ENCODE measurements at places on chromosomes 7 and 10.

DNA sequence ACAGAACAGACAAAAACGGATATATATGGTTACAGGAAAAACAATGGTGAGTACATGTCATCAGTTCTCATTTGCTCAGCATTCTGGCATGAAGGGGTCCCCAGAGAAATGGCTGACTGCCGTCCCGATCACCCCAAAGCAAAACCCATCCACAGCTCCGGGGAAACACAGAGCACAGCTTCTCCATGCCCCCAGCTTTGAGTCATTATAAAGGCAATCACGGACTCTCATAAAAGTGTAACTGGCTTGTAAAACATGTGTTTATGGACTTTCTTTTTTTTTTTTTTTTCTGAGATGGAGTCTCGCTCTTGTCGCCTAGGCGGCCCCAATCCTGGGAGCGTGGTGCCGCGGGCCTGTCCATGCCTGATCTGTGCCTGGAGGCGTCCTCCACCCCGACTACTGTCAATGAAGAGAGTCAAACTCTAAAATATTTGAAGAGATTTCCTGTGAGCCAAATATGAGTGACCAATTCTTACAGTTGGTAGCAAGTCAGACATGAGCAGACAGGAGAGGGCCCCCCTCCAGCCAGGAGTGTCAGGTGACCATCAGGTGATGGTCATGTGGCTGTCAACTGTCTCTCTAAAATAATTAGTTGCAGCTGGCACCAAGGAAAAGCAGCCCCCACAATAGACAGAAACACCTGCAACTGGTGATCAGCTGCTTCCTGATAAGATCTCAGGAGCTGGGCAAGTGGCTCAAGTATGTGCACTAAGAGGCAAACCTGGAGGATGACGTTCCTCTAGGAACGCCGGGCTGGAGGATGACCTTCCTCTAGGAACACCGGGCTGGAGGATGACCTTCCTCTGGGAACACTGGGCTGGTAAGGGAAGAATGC lies 21.7 kb upstream of the NOM1 start:
- DNase-seq: no peak

DNA sequence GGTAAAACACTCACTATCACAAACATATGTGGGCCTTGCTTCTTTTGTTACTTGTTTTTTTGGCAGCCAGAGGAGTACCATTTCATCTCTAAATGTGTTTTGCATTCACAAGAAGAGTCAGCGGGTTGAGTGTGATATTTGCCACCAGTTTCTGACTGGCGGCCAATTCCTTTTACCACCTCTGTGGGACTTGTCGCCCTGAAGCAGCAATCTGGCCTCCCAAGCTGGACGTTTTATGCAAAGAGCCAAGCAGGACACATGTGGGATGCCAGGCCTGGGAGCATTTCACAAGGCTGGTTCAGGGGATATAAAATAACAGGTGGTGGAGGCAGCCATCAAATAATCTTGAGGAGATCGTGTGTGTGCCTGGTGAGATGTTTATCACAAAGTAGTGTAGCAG lies 61.8 kb upstream of the TRIL start:
- DNase-seq: no peak

DNA sequence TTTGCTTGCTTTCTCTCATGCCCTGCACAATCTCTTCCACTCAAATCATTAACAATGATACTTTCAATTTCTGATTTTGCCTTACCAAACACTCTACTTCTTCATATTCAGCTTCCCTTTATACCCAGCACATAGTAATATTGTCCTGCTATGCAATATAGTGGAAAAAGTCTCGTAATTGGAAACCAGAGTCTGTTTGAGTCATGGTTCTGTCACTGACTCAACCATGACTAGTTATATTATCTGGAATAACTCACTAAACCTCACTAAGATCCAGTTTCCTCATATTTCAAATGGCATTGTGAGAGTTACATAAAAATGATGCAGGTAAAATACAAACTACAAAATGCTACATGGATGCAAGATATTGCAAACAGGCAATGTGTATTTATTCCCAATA lies 98.5 kb upstream of the LRRTM3 start:
- DNase-seq: no peak

- DNase-seq: peak; percentile 86
Measured at GRCh38 chr7:1086588-1087464, 1.1 kb upstream of the GPER1 start.

GRCh38 chr7:32093415-32094408 lies 23.5 kb upstream of the PDE1C start:
- no peak for DNase-seq

DNA sequence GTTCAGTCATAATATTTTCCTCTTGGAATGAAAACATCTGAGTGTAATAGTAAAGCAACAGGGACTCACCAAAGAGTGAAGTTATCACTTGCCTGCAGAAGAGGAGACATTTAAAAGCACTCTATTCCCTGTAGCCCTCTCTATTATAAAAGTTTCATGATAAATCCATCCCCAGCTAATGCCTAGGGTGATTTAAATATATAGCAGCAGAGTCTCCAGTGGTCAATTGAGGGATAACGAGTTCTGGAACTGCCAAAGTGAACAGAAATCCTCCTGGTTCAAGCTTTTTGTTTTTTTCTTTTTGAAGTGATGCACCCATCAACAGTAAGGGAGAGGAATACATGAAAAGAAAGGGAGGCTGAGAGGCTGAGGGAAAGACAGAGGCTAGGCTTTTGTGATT lies 87.3 kb downstream of the EVX1 start:
- no peak for DNase-seq

DNA sequence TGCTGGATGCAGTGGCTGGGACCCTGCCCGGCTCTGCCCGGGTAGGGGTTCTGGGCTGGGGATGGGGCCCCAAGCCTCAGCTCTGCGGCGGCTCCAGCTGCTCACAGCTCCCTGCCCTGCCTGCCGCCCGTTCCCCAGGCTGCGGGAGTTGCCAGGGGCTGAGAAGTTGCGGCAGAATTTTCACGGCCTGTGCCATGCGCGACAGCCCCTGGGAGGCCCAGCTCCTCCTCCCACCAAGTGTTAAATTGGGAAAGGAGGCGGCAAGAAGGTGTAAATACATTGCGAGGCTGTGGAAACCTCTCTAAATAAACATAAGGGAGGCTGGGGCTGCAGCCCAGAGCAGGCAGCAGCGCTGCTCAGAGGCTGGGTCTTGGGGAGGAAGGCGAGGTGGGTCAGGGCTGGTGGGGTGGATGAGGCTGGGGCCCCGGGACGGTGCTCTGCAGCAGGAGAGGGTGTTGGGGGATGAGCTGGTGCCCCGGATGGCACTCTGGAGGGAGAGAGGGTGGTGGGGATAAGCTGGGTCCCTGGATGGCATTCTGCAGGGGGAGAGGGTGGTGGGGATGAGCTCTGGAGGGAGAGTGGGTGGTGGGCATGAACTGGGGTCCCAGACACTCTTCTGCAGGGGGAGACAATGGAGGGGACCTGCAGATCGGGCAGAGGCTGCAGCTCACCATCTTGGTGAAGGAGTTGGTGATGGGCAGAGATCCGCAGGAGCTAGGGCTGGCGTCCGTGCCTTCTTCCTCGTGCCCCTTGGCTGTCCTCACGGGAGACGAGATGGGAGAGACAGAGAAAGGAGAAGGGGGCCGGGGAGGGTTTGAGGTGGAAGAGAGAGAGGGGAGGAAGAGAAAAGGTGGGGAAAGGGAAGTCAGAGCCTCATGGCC lies 85.5 kb upstream of the GNA12 start:
- DNase-seq: no peak

DNA sequence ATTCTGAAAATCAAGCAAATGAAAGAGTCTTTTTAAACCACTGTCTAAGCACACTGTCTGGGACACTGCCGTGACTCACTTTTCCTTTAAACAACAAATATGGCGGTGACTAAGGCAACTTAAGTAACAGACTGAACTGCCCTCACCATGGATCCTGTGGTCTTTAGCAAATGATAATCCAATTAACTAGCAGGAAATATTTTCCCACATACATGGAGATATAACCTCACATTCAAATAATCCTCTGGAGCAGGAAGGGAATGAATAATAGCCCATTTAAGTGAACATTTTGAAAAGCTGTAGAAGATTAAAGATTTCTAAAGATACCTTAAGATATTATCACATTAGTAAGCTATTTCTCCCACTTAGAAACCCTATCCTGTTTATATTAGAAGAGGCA lies 40.3 kb upstream of the LRRC17 start:
- DNase-seq: no peak

GRCh38 chr10:63256009-63256773 lies 123.1 kb downstream of the NRBF2 start:
- DNase-seq: no peak

GRCh38 chr7:80347173-80347572 lies 164.7 kb downstream of the GNAT3 start:
- no peak for DNase-seq

GRCh38 chr7:45183711-45184210 lies 26.2 kb downstream of the RAMP3 start:
- DNase-seq: no peak

- DNase-seq: no peak
Measured at GRCh38 chr10:133204226-133205015, 25.6 kb upstream of the UTF1 start.

- DNase-seq: no peak
Measured at GRCh38 chr7:148507787-148508186, 82.8 kb upstream of the C7orf33 start.
